ENCODE measurements at places on chromosomes 4 and X.
A peak's percentile ranks its signal among the peaks of the same experiment; 100 is the strongest.

DNA sequence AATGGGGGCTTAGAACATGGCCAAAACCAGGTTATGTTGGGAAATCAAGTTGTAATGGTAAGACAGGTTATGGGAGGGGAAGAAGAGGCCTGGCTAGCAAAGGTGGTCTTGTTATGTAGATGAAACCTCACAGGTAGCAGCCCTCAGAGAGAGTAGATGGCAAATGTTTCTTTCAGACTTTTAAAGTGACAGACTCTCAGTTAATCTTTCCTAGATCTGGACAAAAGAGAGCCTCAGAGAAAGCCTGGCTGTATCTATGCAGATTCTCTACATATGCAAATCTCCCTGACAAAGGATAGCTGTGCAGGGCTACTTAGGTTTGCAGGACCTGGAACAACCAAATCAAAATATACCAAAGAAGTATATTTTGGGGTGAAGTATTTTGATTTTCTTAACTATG is 284.1 kb upstream of the AMOT start:
- no peak for DNase-seq

- DNase-seq = no peak
Observed at GRCh38 chr4:66489370-66489769, 819.1 kb upstream of the EPHA5 start.

- no peak for DNase-seq
Observed at GRCh38 chrX:72262077-72262476, 15.0 kb downstream of the RPS4X start.

- peak; percentile 83 for DNase-seq
Observed at GRCh38 chr4:163482190-163482589, 8.6 kb upstream of the TKTL2 start.

GRCh38 chr4:189147005-189147929 is 793.4 kb upstream of the FRG1 start:
- DNase-seq = no peak

DNA sequence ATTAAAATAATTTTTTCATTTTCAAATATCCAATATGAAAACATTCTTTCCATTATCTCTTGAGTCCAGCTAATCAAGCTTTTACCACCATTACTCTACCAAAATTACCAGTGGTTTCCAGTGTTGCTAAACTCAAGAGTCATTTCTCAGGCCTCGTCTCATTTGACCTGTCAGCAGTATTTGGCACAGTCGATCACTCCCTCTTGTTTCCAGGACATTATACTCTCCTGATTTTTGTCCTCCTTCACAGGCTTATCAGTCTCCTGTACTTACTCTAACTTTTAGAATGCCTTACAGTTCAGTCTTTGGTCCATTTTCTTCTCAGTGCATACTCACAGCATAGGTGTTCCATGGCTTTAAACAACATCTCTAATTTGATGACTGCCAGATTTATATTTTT is 11.6 kb downstream of the USP38 start:
- no peak for DNase-seq

DNA sequence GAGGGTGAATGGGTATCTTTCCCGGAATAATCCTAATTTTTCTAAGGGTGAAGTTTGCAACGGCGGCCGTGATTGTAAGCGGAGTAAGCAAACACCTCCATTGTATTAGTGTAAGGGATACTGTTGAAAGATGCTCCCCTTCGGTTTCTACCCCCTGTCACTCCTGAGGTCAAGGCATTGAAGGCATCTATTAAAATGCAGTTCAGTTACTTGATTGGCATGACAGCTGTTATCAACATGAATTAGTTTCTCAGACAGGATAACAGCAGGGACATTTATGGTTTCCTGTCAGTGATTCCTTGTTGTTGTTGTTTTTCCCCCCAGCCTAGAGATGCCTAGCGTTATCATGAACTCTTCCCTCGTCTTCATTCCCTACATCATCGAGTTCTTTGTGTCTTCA is 552 bp downstream of the SLC25A14 start:
- no peak for DNase-seq

- no peak for DNase-seq
Observed at GRCh38 chr4:10655968-10656367, 28.6 kb downstream of the CLNK start.

DNA sequence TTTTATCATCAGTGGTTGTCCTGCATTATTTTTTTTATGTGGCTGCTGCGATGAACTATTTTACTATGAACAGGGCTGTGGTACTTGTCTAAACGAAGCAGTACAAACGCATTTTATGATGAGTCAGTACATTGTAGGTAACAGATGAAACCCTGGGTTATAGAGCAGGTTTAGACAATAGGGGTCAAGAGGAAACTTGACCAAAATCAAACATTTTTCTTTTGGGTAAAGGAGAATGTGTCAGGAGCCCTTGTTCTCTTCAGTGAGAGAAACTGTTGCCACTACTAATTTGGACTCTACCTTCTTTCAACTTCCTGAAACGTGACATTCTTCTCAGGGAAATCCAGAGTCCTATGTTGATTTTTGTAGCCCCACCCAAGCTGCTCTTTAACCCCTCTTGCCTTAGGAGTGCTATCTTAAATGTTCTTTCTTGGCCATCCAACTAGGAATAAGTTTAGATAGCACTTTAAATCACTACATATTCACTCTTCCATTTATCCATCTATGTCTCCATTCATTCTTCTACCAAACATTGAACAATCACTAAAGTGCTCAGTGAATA is 415.8 kb upstream of the NR3C2 start:
- DNase-seq = no peak

- peak; percentile 41 for DNase-seq
Observed at GRCh38 chrX:118974908-118975671, 672 bp downstream of the LONRF3 start.

DNA sequence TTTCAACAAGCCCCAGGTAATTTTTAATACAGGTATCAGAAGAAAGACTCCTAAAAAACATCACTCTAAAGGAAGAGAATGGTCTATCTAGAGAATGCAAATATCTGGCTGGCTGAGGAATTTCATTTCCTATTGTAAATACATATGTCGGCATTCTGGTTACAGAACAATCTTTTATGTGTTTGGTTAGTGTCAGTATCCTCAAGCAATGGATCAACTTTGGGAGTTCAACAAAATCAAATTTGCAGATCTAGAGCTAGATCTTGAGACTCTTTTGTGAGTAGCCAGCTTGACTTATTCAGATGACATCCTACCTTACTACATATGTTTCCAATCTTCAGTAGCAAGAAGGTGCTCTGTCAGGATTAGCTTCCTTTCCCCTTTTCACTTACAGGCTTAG is 145.1 kb downstream of the BTC start:
- DNase-seq = no peak

- peak; percentile 59 for DNase-seq
Observed at GRCh38 chr4:149980941-149981340, 97.3 kb upstream of the DCLK2 start.

- no peak for DNase-seq
Observed at GRCh38 chrX:103839404-103839803, 7.3 kb upstream of the RAB9B start.

- peak; percentile 61 for DNase-seq
Observed at GRCh38 chrX:40266490-40267333, 169.0 kb upstream of the BCOR start.

GRCh38 chr4:121155893-121156292 is 8.2 kb downstream of the TNIP3 start:
- peak; percentile 77 for DNase-seq

DNA sequence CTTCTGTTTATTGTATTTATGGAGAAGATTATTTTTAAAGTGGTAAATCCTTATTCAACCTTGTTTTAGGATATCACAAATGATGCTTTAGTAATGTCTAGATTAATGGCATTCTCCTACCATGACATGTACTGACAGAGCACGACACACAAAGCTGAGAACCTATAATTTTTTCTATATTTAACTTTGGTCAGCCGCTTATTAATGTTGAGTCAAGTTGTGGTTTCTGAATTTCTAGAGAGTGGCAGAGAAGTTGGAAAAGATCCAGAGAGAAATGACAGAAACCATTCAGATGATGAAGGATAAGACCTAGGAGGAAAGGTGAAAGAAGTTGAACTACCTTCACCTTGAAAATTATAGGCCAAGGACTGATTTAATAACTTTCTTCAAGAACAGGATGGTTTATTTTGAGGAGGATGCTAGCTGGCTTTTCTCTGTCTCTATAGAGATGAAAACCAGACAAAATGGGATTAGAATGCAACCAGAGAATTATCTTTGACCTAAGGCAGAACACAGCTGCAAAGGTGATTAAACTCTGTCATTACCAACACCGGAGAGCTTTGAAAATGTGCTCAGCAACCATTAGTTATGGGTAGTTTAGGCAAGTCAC is 62.6 kb upstream of the TSPAN5 start:
- DNase-seq = no peak

DNA sequence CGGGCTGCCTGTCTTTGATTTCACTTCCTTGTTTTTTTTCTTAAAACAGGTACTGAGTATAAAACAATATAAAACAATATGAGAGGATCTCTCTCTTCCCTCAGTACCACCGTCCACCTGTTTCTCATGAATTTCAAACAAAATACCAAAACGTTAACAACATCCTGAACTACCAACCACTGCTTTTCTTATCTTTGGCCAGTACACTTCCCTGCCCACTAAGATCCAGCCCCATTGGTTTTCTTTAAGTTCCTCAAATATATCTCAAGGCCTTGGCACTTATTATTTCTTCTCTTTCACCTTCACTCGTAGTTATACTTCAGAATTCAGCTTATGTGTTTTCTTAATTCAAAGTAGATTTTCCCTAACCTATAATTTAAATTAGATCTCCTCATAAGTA is 370.2 kb upstream of the GRIA3 start:
- no peak for DNase-seq

DNA sequence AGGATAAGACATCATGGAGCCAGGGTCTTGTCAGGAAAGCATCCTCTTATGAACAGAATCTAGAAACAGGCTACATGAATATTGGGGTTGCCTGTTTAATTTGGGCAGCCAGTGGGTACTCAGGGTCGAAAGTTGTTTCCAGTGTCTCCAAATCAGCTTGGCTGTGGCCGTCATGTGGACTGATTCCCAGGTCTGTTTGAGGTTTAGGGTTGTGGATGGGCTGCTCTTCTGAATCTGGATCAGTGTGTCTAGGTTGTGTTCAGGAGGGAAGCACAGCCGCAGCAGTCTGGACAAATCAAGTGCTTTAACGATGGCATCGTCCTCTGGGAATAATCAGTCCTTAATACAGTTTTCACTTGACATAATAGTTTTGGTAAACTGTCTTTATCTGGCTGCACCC is 94.3 kb downstream of the GATB start:
- no peak for DNase-seq

GRCh38 chr4:79087071-79087470 is 147.8 kb upstream of the PAQR3 start:
- DNase-seq = no peak

- DNase-seq = peak; percentile 32
Observed at GRCh38 chr4:152257601-152258066, 278.3 kb downstream of the FBXW7 start.

DNA sequence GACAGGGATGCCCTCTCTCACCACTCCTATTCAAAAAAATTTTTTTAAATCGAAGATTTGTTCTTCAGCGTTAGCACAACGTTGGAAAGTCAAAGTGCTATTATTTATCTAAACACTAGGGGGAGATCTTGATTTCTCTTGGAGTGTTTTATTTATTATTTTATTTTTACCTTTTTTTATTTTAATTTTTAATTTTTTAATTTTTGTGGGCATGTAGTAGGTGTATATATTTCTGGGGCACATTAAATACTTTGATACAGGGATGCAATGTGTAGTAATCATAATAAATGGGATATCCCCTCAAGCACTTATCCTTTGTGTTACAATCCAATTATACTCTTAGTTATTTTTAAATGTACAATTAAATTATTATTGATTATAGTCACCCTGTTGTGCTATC is 37.4 kb upstream of the SLC10A4 start:
- DNase-seq = peak; percentile 7

DNA sequence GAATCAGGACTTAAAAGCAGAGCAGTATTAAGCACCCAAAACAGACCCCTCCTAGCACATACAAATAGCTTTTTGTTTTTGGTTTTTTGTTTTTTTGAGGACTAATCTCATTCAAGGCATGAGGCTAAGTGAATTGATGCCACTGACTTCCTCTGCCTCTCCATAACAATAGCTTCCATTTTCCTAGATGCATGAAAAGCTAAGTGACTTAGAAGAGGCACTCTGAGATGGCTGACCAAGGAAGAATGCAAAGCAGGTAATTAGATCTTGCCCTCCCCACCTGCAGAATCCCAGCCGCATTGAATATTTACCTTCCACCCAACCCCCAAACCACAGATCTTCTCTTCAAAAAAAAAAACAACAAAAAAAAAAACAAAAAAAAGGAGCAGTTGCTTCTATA is 7.4 kb upstream of the KDR start:
- no peak for DNase-seq

- DNase-seq = peak; percentile 75
Observed at GRCh38 chr4:168451744-168452390, 28.4 kb downstream of the DDX60L start.

DNA sequence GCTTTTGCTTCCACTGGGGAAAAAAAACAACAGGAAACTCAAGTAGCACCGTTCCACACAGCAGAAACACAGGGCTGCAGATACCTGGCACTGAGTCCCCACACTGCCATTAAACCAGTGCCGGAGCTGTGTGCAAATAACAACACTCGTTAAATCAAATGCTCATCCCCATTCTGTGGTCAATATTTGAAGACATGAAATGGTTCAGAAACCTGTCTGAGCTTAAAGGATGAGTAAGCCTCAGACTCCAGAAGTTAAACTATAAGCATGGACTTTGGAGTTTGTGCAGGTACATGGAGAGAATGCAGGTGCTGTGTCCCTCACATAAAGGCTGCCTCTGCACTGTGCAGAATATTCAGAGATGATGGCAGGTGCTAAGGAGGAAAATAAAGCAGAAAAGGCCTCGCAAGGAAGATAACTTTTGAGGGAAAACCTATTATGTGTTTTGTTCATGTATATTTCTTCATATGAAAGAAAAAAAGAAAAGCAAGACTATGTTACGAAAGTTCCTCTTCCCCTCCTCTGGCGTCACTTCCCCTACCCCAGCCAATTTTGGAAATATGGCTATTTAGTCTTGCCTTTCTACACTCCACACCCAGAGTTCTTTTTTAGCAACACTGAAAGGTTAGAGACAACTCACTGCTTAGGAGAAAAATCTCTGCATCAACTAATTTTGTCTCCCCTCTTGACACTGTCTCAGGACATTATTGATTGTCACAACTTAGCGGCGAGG is 4.6 kb downstream of the MPP1 start:
- DNase-seq = peak; percentile 72

DNA sequence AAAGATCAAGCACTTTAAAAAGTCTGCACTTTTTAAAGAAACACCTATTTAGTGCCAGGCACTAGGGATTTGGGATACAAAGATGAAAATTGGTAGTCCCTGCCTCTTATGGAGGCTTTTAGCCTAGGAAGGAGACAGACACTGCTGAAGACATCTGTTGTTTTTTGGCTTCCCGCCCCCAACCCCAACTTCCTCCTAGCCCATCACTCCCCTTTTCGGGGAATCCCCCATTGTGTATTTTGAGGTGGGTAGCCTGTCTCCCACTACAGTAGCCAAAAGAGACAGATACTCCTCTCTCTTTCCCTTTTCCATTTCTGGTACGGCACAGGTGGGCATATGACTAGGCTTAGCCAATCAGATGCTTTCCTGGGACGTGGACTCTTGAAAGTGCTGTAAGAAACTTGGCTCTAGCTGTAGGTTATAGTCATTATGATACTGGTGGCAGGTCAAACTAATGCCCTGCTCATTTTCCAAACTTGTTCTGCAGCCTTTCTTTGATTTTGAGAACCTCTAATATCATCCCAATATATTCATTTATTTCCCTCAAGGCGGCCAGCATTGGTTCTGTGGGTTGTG is 194.6 kb upstream of the RBPJ start:
- DNase-seq = no peak
